ENCODE measurements at places on chromosomes 16 and 17.

DNA sequence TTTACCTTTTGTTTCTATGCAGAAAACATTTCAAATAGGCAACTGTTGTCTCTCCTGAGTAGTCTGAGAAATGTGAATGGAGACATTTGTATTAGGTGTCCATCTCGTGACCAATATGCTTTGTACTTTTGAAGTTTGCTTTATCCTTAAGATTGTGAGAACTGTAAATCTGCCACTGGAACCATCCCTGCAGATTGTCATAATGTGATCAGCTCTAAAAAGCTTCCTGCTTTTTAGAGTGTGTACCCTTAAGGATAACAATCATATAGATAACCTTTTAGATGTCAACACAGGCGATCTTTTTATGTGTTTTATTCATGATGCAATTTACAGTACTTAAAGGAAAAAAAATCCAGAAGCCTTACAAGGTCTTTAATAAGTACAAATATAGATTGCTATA is 63.5 kb downstream of the PRKCA start:
- no peak for DNase-seq

DNA sequence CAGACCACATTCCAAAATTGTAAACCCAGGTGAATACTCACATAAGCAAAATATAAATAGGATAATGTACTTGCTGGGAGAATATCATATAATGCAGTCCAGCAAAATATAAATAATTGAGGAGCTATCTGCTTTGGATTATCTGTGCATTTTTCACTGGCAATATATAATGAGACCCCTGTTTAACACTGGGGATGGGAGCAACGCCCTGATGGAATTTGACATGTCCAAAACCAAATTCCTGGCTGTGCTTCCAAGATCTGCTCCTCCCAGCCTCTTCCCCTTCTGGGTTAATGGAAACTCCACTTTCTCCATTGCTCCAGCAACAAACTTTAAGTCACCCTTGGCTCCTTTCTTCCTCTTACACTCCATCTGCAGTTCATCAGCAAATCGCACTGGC is 35.5 kb upstream of the HLF start:
- no peak for DNase-seq

DNA sequence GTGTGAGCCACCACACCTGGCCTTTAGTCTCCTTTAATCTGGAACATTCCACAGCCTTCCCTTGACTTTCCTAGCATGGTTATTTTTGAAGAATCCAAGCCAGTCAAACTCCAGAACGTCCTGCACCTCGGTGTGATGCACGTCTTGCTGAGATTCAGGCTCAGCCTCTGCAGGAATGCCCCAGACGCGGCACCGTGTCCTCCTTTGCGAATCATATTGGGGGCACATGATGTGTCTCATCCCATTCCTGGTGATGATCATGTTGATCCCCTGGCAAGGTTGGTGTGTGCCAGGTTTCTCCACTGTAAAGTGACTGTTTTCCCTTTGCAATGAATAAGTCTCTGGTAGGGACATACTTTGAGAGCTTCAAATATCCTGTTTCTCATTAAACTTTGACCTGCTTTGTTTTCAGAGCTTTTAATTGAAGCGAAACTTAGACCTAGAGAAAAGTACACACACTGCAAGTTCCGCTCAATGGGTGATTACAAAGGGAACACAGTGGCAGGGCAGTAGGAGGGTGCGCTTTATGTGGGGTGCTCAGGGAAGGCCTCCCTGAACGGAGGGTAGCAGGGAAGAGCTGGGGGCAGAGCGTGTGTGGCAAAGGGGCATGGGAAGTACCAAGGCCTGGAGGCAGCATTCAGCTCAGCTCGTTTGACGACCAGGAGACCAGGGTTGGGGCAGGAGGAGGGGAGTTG is 9.6 kb upstream of the ATP2C2 start:
- DNase-seq: no peak

- DNase-seq: no peak
Observed at GRCh38 chr17:58232707-58233156, 5.7 kb upstream of the LPO start.

- no peak for DNase-seq
Observed at GRCh38 chr16:61617219-61617783, 418.9 kb downstream of the CDH8 start.

DNA sequence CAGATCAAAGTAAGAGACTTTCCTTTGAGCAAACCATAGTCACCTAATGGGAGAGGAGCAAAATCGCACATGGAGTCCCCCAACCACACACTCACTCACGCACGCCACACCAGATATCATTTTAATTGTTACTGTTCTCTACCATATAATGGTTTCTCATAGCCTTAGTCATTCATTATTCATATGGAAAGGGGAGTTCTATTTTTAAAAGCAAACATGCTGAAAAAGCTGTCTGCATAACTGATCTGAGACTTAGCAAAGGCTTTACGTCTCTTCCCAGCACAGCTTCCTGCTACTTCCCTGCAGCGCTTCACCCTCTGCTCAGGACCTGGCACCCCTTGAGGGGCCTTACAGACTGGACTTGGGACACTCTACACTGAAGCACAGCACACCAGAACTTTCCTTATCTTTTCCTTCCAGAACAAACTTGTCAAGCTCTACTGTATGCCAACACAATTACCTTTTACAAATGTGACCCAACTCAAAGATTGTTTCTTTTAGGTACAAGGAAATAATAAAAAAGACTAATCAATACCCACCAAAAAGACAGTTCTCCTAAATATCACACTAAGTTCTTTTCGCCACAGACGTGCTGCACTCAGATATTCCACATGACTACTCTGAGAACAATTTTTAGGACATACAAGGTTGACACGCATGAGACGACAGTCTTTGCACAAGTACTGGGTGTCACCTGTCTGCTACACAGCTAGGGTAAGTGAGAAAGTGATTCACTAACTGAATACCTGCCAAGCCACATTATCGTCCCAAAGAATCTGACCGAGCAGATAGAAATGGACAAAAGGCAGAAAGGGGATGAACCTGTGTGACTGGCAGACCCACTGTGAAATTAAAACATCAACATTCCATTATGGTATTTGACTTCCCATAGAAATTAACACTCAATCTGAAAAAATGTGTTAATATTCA is 21.5 kb downstream of the SRP68 start:
- no peak for DNase-seq

GRCh38 chr17:50274142-50274896 is at the start of gene TMEM92:
TSS of gene TMEM92 (plus strand) at chr17:50274466. CDS start at chr17:50274502, 36 bp downstream.
- no peak for DNase-seq

DNA sequence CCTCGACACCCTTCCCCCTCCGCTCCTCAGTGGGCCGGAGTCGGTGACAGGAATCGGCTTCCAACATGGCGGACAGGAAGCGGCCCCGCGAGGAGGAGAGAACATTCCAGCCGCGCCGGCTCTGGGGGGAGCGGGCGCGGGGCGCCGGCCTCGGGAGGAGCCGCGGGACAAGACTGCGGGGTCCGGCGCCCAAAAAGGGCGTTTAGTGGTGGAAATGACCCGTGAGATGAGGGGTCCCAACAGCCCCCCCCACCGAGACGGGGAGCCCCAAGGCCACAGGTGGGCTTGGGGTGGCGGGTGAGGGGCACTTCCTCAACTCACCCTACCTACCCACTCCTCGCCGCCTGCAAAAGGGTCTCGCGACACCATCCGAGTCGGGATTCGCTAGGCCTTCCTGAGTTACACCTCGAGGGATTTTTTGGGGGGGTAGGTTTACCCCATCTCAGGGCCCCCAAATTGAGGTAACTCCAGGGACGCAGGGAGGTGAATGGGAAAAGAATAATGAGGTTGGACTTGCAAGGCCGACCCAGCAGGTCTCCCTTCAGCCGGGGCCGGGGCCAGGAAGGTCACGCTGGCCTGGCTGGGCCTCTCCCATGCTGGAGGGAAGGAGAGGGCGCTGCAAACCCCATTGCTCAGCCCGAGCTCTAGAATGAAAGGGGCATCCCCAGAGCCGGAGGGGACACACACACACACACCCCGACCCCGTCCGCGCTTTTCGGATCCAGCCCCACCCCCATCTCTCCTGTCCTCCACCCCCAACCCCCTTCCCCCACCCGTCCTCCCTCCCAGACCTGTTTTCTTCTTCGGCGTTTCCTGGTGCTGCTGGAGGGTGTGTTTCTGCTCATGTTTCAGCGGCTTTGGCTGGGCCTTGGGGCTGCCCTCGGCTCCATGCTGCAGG is 707 bp downstream of the NUFIP2 start:
- peak; percentile 41 for DNase-seq

DNA sequence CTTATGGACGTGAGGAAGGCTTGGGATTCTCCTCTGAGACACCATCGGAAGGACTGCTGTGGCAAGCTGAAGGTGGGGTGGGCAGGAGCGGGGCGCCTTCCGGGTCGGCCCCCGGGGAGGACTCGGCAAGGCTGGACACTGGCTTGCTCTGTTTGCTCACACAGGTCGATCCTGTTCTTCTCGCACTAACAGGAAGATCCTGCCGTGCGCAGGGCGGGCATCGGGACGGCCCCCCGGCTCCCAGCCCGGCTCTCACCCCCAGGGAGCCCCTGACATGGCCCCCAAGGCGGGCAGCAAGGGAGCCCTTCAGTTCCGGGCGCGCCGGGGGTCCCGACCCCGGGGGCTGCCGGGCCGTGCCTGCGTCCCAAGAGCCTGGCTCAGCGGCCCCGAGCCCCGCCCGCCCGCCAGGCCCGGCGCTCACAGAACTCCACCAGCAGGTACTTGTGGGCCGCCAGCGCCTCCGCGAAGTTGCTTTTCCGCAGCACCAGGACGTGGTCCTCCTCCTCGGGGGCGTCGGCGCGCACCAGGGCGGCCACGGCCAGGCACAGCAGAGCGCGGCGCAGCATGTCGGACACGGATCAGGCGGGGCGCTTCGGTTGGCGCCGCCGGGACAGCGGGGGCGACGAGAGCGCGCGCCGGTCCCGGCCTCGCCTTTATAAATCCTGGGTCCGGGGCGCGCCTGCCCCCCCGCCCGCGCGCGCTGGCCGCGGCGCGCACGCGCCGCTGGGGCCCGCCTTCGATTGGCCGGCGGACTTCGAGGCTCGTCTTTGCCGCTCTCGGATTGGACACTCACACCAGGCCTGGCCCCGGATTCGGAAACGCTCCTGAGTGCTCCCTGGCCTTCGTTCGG is at the start of gene P4HB:
TSS of gene P4HB (minus strand) at position 630 of the 850 bp plus-strand sequence. CDS start at position 566, 64 bp downstream.
- DNase-seq: no peak

DNA sequence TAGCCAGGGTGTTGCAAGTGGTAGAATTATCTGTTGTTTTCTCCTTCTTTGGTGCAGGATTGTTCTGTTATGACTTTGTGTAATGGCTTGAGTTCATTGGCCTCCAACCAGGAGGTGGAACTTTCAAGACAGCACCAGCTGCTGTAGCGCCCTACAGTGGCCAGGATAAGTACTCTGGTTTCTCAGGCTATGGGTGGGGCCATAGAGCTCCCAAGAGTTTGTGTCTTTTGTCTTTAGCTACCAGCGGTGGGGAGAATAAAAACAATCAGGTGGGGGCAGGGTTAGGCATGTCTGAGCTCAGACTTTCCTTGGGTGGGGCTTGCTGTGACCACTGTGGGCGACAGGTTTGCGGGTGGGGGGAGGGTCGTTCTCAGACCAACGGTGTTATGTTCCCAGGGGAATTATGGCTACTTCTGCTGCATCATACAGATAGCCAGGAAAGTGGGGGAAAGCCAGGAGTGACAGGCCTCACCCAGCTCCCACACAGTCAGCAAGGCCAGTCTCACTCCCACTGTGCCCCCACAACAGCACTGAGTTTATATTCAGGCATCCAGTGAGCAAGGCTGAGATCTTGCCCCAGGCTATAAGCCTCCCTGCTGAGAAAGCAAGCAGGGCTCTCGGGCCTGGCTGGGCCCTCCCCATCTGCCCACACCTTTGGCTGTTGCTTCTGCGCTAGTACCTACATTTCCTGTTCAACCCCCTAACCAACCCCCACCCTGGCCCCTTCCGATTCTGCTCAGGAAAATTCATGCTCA is 15.4 kb downstream of the ABCA10 start:
- DNase-seq: no peak

GRCh38 chr16:23801378-23801777 is 34.4 kb upstream of the PRKCB start:
- peak; percentile 77 for DNase-seq

DNA sequence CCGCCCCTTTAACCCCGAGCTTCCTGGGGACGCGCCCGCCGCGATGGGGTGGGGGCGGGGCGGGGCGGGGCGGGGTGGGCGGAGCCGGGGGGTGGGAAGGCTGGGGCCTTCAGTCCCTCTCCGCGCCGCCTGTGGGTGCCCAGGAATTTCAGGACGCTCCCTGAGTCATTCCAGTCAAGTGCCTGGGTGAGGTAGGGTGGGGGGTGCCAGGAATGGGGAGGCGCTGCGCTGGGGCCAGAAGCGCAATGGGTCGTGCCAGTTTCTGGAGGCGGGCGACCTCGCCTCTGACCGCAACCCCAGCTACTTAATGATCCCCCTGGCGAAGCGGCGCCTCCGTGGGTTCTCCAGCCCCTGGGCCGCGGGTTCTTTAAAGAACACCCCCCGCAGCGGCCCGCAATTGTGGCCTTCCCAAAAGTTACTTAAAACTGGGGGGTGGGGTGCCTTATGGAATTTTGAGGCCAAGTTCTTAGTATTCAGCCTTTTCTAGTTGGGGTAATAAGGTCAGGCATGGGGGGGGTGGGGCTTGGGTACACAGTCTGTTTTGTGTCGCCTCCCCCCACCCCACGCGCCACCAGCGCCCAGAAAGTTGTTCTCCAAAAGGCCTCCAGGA is 826 bp upstream of the GSE1 start:
- DNase-seq: no peak

DNA sequence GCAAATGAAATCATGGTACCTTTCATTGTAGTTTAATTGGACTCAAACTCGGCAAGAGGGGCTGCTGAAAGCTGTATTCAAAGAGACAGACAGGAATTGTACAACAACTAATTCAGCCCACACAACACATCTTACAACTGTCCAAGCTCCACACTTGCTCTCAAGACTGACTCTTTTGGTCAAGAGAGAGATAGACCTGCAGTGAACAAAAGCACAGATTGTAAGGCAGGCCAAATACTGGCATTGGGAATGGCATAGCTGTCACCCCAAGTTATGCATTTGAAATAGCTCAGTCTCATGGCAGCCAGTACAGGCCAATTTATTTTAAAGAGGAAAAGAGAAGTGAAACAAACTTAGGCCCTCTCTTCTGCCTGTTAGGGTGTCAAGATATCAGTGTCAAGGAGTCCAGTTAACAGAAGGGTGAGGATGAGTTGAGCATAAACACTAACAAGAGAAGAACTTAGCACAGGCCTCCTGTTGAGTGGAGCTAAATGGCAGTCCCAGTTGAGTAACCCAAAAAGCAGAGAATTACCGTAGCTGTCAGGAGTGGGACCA is 215.7 kb downstream of the IRX3 start:
- no peak for DNase-seq

- no peak for DNase-seq
Observed at GRCh38 chr16:12900599-12901203, 697 bp upstream of the SHISA9 start.

DNA sequence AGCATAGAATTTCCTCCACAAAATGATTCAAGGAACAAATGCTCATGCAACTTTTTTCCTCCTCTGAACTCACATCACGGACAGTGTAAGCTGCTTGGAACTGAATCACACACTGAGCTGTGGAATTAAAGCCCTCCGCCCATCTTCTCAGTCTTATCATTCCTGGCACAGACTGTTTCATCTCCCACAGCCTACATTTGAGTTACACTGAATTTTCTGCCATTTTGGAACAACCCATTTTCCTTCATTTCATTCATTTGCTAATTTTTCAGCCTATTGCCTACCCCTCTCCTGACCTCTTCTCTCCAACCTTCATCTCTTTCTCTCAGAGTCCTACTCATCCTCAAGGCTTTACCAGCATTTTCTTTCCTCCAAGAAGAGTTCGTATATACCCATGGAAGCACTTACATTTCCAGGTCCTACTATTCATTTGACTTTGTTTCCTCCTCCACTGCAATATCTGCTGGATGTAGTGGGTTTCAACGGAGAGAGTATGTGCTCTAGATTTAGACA is 39.1 kb upstream of the TOM1L1 start:
- DNase-seq: no peak

All from stimulated activated CD4-positive, alpha-beta T cell treated with anti-CD3 and anti-CD28 coated beads, TNF-alpha, amount 100 ng/mL, for 48 hours (primary cell).